Mesothelial cell of epicardium (in vitro differentiated cells): ENCODE measurements at places on chromosomes 4 and X.

- no peak for DNase-seq
Observed at GRCh38 chr4:74097631-74098426, 1.2 kb downstream of the CXCL2 start.

DNA sequence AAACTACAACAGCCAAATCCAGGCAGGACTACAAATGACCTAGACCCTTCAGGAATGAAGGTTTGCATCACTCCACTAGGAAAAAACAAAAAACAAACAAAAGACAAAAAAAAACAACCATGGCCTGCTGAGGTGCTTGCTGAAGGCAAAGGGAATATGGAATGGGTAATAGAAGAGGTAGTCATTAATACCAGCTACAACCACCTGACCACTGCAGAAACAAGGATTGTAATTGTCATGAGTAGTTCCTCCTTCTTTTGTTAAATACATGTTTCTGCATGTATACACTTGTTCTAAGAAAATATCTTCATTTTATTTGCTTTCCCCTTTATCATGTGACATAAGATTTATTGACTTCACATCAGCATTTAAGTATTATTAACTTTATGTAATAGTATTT lies 409.8 kb upstream of the GRID2 start:
- no peak for DNase-seq

- DNase-seq, result no peak
Observed at GRCh38 chr4:166657261-166657660, 577.0 kb downstream of the SPOCK3 start.

DNA sequence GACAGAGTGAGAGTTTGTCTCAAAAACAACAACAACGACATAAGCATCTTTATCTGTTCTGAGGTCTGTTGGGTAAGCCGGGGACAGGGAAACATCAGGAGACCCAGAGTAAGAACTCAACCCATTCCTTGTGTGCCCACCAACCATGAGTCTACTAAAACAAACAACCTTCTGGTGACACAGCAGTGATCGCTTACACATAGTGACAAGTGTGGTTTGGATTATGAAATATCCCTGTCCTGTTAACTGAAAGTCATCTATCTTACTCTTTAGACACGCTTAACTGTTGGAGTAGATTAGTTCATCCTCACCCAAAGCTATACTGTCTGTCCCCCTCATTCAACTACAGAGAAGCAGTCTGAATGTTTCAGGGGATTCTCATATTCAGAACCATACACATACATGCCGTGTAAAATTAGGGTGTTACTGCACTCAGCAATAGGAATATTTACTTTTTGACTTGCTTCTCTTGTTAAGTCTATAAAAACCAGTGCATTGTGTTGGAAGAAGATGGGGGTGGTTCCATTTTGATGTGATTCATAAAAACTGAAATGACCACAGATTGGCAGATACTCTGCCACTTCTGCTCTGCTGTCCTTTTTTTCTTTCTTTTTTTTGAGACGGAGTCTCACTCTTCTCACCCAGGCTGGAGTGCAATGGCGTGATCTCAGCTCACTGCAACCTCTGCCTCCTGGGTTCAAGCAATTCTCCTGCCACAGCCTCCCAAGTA lies 27.4 kb downstream of the PHKA2 start:
- DNase-seq, result no peak

DNA sequence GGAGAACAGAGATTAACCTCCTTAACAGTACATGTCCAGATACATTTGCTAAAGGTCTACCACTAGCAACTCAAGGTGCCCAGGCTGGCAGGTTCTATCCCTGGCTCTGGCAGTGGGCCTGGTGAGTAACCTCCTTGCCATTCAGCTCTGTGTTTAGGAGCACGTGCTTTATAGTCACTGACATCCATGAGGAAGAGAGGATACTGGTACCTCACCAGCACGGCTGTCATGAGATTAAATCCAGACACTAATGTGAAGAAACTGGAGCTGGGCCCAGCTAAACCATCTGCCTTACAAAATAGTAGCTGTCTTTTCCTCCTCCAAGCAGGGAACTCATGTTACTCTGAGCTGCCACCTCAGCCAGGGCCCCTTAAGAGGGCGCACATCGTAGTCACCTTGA lies 45.3 kb downstream of the GPRASP3 start:
- DNase-seq, result no peak

GRCh38 chr4:77074981-77075855 lies 571 bp downstream of the CCNI start:
- peak; percentile 61 for DNase-seq

DNA sequence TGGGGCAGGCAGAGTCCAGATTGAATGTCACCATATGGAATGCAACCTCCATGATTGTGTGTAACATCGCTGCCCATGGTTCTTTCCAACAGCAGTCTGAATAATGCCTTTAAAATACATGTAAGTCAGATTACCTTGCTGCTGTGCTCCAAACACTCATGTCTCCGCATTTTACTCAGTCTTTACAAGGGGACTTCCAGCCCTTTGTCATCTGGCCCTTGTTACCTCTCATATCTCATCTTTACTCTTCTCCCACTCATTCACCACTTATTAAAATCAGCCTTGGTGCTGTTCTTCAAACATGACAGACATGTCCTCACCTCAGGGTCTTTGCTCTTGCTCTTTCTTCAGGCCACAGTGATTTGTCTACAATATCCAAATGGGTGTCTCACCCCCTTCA lies 200.4 kb upstream of the GYPA start:
- no peak for DNase-seq

GRCh38 chrX:15391850-15392249 lies 7.6 kb upstream of the VEGFD start:
- DNase-seq, result no peak

- no peak for DNase-seq
Observed at GRCh38 chr4:123616951-123617461, 220.4 kb downstream of the SPRY1 start.

DNA sequence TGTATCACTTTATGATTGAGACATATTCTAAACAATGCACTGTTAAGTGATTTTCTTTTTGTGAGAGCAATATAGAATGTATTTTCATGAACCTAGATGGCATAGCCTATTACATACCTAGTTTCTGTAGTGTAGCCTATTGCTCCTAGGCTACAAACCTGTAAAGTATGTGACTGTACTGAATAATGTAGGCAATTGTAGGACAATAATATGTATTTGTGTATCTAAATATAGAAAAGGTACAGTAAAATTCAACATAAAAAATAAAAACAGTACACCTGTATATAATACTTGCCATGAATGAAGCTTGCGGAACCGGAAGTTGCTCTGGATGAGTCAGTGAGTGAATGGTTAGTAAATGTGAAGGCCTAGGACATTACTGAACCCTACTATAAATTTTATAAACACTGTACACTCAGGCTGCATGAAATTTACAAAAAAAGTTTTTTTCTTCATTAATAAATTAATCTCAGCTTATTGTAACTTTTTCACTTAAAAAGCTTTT lies 106.7 kb downstream of the VSIG4 start:
- no peak for DNase-seq

DNA sequence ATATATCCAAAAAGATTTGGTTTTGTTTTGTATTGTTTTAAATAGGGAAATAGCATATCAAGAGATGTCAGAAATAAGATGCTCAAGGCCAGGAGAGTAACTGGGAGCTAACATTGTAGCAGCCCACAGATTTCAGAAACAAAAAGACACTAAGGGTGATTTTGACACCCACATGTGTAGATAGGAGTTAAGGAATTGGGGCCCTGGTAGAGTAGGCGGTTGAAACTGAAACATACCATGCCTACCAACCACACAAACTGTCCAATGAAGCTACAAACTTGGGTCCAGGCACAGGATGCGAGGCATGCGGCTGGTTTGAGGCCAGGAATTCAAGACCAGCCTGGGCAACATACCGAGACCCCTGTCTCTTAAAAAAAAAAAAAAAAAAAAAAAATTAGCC lies 6.3 kb upstream of the HSPA4L start:
- no peak for DNase-seq

- no peak for DNase-seq
Observed at GRCh38 chr4:185718578-185719499, 93.2 kb downstream of the SORBS2 start.

DNA sequence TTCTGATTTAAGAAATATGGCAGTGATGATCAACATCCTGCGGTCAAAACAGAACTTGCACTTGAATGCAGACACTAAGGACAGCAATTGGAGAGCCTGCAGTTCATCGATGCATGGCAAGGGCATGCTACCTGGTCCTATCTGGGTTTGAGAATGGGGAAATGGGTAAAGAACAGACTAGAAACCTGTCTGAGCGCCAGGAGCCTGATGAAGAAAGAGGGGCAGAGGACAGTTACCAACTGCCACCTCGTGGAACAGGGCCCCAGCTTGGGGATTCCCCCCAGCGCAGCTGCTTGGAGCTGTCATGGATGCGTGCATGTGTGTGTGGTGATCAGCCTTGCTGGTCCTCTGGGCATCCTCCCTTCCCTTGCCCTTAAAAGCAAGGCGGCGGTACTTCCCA lies 30.2 kb upstream of the NKRF start:
- DNase-seq, result no peak

DNA sequence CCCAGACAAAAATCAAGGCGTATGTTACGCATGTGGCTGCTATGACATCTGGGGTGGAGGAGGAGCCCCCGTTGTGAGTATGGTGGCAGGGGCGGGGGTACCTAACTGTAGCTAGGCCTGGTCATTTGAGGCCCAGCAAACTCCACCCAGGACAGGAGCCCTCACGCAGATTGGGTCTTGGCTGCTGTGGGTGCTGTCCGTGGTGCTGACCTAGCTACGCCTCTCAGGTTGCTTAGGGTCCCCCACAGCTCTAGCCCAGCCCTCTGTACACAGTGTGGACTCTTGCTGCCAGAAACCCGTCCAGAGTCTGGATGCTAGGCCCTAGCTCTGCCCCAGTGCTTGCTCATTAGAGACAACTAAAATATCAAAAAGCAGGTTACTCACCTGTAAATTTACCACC lies 146.7 kb upstream of the PSAPL1 start:
- DNase-seq, result peak; percentile 82

DNA sequence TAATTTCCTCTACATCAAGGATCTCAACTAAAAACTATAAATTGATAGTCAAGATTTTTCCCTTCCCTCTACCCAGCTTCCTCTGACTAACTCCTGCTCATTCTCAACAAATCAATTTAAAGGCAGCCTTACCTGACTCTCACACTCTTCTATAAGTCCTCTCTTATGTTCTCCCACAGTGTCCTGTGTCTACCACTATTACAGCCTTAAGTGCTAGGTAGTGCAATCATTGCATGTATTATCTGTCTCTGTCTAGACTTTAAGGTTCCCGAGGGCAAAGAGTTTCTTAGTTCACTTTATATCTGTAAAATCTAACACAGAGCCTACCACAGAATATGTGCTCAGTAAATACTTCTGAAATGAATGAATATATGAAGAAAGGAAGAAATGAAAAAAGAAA lies 123.7 kb downstream of the BTC start:
- DNase-seq, result no peak

- no peak for DNase-seq
Observed at GRCh38 chr4:38949411-38950051, 81.9 kb downstream of the FAM114A1 start.

DNA sequence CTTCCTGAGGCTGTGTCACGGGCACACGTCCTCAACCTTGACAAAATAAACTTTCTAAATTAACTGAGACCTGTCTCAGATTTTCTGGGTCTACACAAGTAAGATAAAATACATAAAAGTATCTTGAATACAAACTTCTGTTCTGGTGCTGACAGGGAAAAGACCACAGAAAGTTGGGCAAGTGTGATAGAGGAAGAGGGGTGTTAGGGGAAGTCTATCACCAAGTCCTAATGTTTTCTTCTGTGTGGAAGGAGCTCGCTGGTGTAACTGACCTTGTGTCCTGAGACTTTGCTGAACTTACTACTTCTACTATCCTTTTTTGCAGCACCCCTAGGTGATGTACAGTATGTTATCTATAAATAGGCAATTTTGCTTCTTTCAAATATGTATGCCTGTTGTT lies 97.0 kb upstream of the STIM2 start:
- no peak for DNase-seq

DNA sequence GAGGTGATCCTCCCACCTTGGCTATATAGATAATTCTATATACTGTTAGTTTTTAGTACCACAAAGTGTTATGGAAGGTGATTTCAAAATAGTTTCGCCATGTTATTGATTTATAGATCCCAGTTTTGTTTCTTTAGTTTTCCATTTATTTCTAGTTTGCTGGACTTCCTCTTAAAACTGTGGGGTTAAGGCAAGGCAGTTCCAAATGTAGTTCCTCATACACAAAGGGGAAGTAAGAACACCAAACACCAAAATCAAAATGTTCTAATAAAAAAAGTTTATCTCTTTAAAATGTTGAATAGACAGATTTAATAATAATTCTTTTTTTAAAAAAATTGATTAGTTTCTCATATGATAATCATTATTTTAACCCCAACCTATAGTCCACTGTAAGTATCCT lies 6.8 kb upstream of the CISD2 start:
- no peak for DNase-seq

DNA sequence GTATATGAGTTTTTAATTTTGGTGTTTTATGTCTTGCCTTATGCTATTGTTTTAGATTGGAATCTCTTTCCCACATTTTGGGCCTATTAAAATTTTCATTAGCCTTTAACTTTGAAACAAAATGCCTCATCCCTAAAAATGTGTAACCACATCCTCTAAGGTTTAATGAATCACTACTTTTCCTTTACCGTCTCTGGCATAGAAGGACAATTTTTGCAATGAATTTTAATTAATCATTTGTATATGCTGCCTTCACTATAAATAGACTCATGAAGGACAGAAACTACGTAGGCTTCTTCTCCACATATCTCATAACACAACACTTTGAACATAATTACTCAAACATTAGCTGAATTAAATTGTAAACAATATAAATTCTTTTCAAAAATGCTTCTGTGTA lies 421.5 kb downstream of the NLGN4X start:
- DNase-seq, result no peak

DNA sequence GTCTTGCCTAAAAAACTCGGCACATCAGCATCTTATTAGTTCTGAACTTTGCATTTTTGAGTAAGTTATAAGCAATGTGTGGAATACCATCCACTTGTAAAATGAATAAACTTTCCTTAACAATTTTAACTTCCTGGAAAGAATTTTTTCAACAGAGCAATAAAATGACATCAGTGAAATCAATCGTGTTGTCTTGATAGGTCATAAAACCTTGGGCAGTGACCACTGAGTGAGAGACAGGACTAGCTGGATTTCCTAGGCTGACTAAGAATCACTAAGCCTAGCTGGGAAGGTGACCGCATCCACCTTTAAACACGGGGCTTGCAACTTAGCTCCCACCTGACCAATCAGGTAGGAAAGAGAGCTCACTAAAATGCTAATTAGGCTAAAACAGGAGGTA lies 403.0 kb upstream of the CNKSR2 start:
- DNase-seq, result no peak
